Retinal pigment epithelial cell (primary cell): ENCODE measurements at places on chromosomes 3 and 15.

GRCh38 chr3:159964166-159964973 is 24.3 kb upstream of the IL12A start:
- DNase-seq: no peak

DNA sequence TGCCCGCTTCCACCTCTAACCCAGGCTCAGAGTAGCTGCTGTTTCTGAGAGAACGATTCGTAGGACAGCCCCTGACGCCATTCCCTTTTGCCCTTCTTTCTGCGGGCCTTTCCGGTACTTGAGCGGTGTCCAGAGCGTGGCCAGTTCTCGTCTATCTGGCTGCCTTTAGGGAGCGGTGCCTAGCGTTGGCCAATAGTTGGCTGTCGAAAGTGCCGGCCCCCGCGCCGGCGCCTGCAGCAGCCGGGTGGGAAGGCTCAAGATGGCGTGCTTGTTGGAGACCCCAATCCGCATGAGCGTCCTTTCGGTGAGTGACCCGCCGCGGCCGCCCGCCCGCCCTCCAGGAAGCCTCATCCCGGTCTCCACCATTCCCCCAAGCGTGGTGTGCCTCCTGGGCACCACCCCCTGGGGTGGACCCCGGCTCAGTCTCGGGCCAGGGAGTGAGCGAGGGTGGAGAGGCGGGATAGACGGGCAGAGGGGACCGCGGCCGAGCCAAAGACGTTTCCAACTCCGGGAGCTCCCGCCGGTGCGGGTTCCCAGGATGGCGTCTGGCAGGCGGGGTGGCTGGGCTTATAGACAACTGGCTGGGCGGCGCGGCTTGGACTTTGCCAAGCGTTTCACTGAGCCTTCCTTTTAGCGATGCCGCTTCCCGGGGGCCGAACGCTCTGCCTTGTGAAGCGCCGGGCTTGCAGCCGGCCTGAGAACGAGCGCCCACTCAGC is at the start of gene ARMC8:
Gene ARMC8 (plus strand): TSS at position 6 of the 717 bp plus-strand sequence. CDS start 254 bp downstream, at position 260.
- DNase-seq: no peak

DNA sequence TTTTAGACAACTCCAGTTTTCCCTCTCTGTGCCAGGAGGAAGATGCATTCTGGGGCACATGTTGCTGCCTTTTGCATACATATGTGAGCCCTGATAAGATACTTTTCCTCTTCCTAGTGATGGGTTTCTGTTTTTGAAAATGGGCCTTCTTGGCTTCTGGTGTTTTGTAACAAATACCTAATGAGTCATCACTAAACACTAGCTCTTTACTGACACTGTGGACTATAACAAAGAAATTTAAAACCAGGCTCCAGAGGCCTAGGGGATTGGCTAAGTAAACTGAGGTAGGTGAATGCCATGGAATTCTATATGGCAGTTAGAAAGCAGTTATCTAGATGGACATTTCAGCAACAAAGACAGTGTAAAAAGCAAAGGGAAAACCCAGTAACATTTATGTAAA is 93.4 kb upstream of the NR2E3 start:
- DNase-seq: no peak

- no peak for DNase-seq
Observed at GRCh38 chr15:51398626-51399025, 57.2 kb downstream of the GLDN start.

- no peak for DNase-seq
Observed at GRCh38 chr3:185270956-185271332, 17.1 kb upstream of the EHHADH start.

- DNase-seq: no peak
Observed at GRCh38 chr3:23463791-23464190, 260.7 kb downstream of the UBE2E2 start.

- DNase-seq: no peak
Observed at GRCh38 chr15:89075846-89076245, 12.4 kb upstream of the ABHD2 start.

- no peak for DNase-seq
Observed at GRCh38 chr3:126510308-126510910, 7.2 kb downstream of the UROC1 start.

- DNase-seq: no peak
Observed at GRCh38 chr3:169562988-169563774, 100.3 kb downstream of the MECOM start.

DNA sequence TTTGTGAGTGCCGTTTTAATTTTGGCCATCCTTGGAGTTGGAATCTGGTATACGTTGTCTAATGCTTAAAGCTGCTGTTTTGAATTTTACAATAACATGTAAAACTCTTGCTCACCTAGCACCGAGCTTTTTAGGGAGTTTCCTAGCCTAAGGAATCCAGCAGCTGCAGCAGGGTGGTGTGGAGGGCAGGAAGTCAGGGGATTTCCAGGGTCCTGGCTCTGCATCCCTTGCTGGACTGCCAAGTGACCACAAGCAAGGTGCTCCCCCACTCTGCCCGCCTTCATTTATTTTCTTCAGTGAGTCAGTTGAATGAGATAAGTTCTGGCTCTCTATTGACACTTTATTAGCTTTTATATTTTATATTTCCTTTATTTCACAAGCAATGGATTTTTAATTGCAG is 113.7 kb downstream of the ATG7 start:
- DNase-seq: no peak

DNA sequence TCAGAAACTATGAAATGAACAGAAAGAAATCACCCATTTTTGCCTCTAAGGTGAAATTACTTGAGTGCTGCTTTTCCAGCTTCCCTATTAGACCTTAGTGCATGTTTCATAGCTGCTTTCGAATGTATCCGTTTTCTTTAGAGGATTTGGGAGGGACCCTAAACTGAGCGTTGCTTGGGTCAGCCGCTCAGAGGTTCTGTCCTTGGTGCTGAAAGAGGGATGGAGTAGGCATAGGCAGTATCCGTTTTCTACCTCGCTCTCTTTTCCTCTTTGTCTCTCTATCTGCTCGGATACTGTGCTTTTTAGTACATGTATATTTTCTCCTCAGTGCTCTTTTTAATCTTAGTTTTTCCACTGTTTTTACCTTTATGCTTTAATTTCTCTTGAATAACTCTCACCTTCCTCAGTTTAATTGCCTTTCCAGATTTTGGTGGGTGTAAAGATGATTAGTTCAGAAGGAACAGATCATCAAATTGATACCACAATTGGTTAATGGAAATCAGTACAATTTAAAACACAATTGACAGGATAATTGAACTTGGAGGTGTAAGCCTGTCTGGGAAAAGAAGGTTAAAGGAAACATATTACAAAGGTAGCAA is at the start of gene DRD3:
Gene DRD3 (minus strand): TSS at position 283 of the 599 bp plus-strand sequence. CDS start 7,060 bp downstream, outside the sequence.
- no peak for DNase-seq

DNA sequence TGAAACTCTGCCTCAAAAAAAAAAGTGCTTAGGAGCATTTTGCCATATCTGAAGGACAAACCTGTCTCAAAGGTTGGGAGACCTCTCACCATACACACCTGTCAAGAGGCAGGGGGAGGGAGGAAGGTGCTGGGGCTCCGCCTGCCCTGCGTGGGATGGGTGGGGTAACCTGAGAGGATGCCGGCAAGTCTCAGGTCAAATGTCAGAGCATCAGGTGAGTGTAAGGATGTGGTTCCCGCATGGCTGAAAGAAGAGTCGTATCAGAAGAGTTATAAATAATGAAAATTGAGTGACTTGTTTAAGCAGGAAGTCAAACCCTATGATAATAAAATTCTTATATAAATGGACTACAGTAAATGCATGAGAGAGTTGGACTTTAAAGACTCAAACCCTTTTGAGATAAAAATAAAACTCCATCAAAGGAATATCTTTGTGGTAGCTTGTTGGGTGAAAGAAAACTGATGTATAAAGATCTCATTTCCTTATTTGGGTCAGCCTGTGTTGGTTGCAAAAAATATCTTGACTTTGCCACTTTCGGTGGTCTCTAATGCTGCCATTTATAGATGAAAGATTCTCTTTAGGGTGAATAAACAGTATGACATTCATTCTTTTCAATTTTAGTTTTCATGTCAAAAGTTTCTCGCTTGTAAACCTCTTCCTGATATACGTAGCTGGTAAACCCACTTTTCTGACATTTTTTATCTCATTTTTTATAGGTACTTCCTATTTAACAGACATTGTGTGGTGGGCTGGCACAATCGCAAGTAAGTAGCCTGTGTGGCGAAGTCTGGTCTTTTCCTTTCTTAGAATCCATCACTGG is 23.8 kb downstream of the NIPA1 start:
- no peak for DNase-seq

- no peak for DNase-seq
Observed at GRCh38 chr3:48879307-48879993, 19.2 kb downstream of the SLC25A20 start.

- DNase-seq: no peak
Observed at GRCh38 chr15:70453238-70453637, 310.1 kb downstream of the UACA start.

DNA sequence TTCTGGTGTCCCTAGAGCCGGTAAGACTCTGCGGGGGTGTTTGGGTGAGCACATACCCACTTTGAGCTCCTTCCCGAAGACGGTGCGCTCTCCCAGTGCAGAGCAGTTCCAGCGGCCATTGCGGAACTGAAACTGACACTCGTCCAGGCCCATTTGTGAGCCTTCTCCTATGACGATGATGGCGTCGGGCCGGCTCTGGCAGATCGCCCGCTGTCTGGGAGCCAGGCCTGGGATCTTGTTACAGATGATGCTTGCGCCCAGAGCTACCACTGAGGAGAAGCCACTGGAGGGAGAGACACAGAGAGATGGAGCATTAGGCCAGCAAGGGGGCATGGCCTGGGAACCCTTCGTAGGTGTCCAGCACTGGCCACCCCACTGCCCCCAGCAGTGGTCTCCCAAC is 5.0 kb downstream of the WNT7A start:
- no peak for DNase-seq

GRCh38 chr3:10552631-10552943 is 47.2 kb upstream of the ATP2B2 start:
- DNase-seq: no peak
